ENCODE measurements at places on chromosomes 16 and 17.
A peak's percentile ranks its signal among the peaks of the same experiment; 100 is the strongest.

GRCh38 chr17:48724251-48725003 lies 1.4 kb downstream of the PRAC2 start:
- peak; percentile 61 for DNase-seq

- no peak for DNase-seq
These were observed 24.4 kb downstream of the GLP2R start for GRCh38 chr17:9850151-9850550.

GRCh38 chr16:69055008-69055407 lies 50.4 kb upstream of the HAS3 start:
- no peak for DNase-seq

GRCh38 chr17:57174591-57174990 lies 81.7 kb upstream of the MSI2 start:
- no peak for DNase-seq

DNA sequence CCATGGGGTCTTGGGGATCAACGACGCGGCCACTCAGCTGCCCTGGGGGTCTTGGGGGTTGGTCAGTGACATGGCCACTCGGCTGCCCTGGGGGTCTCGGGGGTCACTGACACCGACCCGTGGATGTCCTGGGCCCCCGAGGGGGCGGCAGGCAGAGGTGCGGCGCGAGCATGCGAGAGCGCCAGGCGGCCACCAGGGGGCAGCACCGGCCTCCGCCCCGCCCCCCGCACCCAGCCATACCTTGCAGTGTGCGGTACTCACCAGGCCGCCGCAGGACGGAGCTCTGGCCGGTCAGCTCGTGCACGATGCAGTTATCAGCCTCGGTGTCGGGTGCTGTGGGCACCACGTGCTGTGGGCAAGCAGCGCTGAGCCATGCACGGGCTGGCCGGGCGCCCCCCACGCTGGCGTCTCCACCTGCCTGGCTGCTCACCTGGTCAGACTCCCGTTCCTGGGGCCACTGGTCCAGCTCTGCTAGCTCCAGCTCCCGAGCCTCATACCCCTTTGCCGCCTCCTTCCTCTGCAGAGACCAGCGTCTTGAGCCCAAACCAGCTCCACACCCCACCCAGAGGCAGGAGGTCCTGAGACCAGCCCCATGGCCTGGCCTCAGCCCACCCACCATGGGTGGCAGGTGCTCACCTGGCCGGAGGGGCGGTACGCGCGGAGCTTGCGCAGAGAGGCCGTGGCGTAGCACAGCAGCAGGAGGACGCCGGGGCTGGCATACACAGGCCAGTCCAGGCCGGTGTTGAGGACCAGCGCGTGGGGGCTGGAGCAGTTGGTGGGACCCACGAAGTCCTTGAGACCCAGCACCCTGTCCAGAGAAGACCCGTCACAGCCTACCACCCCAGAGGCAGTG lies 31.2 kb downstream of the CTU2 start:
- peak; percentile 39 for DNase-seq

DNA sequence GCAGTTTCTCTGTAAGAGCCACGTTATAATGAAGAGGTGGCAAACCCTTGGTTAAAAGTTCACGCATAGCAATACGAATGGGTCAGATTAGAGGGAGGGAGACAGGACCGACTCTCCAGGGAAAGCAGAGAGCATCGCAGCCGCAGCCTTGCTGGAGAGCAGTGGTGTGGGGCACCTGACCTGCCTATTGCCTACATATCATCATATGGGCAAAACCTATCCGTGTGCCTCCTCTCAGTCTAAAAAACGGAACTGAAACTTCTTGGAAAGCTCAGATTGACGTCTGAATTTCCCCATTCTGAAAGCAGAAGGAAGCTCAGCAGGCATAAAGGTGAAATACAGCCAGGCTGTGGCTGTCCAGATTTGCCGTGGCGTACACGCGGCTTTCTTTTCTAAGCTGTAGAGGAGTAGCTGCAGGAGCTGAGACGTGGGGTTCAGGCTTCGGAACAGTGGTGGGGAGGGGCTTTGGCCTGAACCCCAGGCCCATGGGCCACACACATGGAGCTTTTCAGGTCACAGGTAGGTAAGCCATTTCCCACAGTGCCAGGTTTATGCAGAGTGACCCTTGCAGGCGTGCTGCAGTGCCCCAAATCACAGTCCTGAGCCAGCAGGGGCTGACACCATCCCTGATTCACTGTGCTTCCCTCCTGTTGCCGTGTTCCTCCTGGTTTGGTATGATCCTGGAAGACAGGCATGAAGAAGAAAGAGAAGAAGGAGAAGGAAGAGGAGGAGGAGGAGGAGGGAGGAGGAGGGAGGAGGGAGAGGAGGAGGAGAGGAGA lies 41.6 kb upstream of the TNRC6C start:
- DNase-seq = no peak

DNA sequence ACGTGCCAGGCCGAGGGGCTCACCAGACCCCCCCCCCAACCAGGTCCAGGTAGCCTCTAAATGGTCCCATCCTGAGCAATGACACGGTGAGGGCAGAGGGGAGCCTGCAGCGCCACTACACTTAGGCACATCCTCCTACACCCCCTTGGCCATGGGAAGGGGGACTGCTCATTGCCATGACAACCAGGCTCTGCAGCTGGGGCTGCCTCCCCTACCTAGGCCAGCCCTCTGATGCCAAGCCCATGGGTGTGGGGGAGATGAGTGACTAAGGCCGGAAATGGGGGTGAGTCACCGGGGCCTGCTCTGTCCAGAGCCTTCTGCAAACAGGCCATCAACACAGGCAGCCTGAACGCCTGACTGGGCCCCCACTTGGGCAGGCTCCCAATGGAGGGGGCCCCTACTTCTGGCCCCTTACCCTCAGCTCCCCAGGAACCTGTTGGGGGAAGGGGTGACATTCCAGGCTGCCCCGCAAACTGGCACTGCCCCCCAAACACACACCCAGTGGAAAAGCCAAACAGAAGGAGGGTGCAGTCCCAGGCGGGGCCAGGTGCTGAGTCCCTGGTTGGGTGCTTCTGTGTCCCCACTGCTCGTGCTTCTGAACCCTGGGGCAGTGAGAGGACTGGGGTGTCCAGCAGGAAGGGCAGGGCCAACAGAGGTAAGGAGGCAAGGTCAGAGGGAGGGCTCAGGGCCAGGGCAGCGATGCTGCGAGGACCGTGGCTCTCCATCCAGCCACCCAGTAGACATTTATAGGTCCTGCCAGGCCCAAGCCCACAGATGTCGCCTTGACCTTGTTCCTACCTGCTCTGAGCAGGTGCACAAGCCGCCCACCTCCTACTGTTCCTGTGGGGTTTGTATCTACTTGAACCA lies 8.2 kb downstream of the PLCD3 start:
- DNase-seq = no peak
